ENCODE measurements at places on chromosomes 6 and 20.

DNA sequence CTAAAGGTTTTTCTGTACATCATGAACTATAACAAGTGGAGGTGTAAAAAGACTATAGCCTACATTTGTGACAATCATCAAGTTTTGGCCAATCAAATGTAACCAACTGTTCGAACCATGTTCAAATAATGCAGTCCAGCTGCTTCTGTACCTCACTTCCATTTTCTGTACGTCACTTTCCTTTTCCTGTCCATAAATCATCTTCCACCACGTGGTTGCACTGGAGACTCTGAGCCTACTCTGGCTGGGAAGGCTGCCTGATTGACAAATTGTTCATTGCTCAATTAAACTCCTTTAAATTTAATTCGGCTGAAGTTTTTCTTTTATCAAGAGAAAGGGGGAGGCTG lies 270.4 kb upstream of the JARID2 start:
- DNase-seq: no peak

- no peak for DNase-seq
These were observed 2.9 kb downstream of the UBR2 start for GRCh38 chr6:42566614-42567208.

DNA sequence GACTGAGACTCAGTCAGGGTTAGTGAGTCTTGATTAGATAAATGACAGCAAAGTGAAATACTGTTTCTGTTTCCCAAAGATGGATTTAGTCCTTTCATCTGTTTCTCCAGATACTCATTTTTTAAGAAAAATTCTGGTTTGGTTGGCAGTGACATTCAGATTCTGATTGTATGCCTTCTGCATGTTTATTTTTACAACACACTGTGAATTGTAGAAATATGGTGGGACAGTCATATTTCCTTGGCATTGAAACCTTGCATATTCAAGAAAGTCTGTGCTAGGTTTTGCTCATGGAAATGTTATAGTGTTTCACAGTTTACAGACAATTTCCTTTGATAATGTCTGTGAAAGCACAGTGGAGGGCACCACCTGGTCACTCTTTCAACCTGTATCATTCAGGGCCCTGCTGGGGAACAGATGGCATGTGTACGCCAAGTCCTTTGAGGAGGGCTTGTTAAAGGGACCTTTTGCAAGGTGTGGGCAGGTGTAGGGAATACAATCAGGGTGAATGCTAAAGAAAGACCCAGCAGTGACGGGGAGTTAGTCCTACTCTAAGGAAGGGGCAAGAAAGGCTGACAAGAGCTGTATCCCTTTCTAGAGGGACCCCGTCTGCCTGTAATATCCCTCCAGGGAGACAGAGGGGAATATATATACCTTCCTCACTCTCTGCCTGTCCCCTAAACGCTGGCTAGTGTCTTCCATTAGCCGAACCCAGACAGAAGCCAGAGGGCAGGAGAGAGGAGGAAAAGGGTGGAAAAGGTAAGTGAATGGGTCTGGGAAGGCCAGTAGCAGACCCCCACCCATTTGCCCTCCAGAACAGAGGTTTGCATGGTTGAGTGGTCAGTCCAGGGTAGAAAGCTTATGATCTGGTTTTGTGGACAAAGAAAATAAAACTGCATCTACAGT lies 10.2 kb downstream of the PLCB4 start:
- no peak for DNase-seq

DNA sequence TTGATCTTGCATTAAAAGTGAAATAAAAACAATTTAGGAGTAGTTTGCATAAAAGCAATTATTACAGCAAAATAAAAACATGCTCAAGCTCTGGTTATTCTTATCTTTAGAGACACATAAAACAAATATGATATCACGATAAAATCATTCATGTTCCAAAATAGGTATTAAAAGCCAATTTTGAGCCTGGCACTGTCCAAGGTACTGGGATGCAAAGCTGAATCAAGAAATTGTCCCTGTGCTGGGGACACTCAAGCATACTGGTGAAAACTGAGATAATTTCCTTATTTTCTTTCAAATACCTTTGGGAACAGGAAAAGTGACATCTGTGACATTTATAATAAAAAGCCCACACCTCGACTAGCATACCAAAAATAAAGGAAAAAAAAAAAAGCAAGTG lies 931 bp upstream of the MTCL3 start:
- no peak for DNase-seq

DNA sequence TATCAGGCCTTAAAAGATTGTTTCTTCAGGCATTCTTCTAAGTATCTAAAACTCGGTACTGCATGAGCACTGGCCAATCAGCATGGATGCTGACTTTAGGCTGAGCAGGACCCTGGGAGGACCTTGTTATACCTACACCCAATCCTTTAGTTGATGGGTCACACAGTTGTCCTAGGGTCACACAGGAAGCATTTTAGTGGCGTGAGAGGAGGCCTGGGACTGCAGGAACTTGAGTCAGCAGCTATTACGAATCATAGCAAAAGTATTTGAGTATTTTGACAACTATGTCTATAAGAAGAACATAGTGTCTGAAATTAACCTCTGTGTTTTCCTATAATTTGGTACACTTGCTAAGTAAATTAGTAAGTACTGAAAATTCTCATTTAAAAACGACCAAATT lies 741.4 kb downstream of the HACE1 start:
- no peak for DNase-seq

DNA sequence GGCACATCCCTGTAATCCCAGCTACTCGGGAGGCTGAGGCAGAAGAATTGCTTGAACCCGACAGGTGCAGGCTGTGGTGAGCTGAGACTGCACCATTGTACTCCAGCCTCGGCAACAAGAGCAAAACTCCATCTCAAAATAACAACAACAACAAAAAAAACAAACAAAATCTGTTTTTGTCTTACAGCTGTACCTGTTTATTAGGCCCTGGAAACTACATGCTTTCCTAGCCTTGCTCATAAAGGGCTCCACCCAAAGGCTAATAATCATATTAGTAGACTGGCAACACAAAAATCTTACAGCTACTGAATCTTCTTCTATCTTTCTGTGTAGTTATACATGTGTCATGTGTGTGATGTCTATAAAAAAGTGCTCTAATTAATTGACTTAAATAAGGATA lies 503.9 kb upstream of the EYS start:
- no peak for DNase-seq

- DNase-seq: no peak
These were observed 1.5 kb downstream of the ANKS1A start for GRCh38 chr6:34890533-34890925.

GRCh38 chr6:169155481-169155880 lies 98.2 kb downstream of the THBS2 start:
- no peak for DNase-seq

All from germinal center (tissue), 1 donor.